ENCODE measurements at places on chromosomes 16 and 17.

DNA sequence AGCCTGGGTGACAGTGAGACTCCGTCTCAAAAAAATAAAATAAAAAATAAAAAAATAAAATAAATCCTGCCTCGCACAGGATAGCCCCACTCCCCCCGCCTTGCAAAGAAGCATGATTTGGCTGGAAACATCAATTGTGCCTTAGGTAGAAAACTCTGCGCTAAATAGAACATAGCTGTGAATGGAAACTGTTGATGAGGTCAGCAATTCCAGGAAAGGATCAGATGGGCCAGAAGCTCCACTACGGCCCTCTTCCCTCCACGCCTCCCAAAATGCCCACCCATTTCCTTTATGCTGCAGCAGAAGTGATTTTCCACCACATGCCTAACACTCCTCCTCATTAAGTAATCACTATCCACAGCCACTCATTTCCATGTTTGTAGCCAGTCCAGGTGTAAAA is 473.4 kb downstream of the XYLT1 start:
- no peak for DNase-seq

- DNase-seq = no peak
Measured at GRCh38 chr16:30437511-30438046, 7.7 kb upstream of the DCTPP1 start.

DNA sequence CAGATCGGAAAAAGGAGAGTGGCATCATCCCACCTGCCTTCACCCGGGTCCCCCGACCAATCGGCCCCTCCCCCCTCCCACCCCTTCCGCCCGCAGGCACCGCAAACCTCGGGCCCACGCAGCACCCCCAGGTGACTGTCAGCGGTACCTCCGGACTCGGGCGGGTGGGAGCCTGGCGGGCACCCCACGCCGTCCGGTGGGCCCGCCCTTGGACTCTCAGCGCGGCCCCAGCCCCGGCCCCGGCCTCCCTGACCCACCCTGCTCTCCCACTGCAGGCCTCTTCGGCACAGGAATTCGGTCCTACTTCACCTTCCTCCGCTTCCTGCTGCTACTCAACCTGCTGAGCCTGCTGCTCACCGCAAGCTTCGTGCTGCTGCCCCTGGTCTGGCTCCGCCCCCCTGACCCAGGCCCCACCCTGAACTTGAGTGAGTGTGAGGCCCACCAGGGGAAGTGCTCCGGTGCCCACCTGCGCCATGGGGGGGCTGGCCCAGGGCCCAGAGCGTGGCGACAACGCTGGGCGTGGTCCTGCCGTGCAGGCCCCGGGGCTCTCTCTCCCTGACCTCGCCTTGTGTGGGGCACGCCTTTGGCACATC is 1.6 kb downstream of the TMC8 start:
- DNase-seq = peak; percentile 46

DNA sequence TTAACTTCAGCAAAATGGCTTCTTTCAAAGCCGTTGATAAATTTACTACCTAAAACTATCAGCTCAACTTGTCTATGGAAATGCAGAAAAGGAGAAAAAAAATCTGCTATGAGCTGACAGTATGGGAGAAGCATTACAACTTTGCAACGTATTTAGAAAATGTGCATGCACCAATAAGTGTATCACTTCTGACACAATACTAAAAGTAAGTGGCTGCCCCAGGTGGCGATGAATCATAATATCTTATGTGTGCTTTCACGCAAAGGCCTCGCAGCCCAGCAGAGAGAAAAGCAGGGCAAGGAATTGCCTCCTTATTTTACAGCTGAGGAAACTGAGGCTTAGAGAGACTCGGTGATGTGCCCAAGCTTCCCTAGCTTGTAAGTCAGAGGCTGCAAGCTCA is 101.8 kb downstream of the SALL1 start:
- no peak for DNase-seq

DNA sequence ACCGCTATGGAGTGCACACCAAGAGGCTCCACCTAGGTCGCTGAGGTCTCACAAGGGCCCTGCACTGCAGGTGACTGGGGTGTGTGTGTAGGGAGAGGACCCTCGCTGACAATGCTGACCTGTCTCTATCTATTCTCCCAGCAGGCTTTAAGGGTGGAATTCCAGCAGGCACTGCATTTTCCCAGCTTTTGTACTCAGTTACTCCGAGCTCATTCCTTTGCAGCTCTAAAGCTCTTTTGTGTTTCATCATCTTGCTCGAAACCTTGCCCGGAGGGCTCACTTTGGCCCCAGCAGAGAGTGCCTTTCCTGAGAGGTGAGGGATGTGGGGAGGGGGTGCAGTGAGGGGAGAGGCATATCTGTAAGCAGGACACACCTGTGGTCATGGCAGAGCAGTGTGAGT is 39.3 kb downstream of the SMPD3 start:
- no peak for DNase-seq

DNA sequence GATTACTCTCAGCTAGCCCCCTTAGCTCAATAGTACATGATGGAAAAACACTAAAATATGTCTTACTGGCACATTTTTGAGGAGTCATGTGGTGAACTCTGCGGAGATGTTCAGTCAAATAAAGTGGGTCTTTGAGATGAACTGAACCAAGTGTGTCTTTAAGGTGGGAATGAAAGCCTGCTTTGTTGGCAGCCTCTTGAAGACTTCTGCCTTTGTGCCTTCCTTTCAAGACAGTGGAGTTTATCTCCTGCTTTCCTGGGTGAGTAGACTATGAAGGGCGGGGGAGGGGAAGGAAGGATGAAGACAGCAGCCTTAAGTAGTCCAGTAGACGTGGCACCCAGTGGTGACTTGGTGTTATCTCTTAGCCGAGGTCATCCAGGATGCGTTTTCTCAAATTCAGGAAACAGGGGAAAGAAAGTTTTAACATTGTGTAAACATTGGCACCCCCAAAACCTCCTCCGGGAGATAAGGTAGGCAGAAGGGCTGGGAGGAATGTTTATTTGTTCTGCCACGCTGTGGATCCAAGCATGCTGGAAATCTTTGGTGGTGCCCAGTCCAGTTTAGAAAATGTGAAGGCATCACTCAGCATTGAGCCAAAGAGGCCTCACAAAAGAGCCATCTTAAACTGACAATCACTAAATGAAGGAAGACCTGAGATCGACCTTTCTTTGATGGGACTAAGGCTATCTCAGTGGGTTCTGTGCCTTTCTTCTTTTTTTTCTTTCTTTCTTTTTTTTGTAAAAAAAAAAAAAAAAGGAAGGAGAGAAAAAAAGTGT is 220.6 kb downstream of the FTO start:
- no peak for DNase-seq

DNA sequence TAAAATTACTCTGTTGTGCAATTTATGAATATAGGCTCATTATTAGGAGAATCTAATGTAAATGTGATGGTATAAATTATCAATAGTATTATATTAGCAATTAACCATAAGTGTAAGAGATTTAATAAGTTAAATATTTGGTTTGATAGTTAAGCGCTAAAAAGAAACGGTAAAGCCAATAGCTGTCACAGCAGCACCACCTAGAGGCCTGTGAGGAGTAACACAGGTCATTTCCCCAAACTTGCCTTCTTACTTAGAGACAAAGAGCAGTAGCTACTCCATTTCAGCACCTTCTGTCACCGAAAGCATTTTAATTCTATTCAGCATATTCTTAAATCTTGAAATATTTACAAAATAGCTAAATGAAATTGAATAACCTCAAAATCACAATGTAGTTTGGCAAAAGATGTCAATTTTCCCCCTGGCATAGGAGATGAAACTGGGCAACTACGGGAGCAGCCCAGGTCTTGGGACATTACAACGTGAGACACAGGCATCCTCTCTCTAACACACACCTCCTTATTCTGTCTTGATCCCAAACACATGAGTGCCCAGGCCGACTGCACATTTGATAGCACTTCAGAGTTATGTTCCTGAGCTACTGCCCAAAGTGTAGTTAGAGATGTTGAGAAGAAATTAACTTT is 14.3 kb upstream of the DYNLRB2 start:
- DNase-seq = peak; percentile 49

DNA sequence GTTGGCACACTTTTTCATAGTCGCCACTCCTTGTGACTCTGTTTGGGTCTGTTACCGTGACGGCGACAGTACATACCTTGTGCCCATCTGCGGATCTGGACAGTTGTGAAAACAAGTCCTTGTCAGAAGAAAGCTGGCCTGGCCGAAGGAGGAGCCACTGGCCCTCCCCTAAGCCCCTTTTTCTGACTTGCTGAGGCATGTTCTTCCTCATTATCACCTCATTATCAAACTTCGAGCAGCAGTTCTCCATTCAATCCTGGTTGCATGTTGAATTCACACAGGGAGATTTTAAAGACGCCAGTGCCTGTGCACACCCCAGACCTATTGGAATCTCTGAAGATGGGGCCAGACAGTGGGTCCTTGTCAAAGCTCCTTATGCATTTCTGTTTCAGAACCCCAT is 61.1 kb downstream of the CYLD start:
- DNase-seq = no peak

GRCh38 chr17:9261081-9262012 is 240.0 kb downstream of the NTN1 start:
- no peak for DNase-seq

DNA sequence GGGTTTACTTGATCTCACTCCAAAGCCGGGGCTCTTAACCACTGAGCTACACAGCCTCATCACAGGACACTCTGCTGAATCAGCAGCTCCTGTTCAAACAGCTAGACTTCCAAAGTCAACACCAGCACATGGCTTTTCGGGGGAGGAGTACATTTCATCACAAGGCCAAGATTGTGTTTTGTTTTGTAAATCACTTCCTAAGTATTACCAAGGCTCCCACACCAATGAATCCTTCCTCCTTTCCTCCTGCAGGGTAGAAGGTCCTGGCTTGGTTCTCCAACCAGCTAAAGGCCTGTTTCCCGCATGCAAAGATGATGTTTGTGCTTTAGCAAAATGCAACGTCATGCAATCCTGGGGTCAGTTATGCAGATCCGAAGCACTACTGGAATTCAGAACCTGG is 152.5 kb downstream of the XYLT1 start:
- DNase-seq = no peak

DNA sequence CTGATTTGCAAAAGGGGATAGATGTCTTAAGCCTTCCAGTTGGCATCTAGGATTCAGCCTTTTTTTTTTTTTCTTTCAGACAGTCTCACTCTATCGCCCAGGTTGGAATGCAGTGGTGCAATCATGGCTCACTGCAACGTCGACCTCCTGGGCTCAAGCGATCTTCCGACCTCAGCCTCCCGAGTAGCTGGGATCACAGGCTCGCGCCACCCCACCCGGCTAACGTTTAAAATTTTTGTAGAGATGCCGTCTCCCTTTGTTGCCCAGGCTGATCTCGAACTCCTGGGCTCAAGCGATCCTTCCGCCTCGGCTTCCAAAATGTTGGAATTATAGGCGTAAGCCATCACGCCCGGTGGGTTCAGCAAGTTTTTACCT is 571 bp upstream of the CCP110 start:
- no peak for DNase-seq

GRCh38 chr16:47581114-47581513 is 120.0 kb downstream of the PHKB start:
- DNase-seq = no peak

GRCh38 chr16:14354561-14355351 is 275.3 kb downstream of the PARN start:
- peak; percentile 27 for DNase-seq

DNA sequence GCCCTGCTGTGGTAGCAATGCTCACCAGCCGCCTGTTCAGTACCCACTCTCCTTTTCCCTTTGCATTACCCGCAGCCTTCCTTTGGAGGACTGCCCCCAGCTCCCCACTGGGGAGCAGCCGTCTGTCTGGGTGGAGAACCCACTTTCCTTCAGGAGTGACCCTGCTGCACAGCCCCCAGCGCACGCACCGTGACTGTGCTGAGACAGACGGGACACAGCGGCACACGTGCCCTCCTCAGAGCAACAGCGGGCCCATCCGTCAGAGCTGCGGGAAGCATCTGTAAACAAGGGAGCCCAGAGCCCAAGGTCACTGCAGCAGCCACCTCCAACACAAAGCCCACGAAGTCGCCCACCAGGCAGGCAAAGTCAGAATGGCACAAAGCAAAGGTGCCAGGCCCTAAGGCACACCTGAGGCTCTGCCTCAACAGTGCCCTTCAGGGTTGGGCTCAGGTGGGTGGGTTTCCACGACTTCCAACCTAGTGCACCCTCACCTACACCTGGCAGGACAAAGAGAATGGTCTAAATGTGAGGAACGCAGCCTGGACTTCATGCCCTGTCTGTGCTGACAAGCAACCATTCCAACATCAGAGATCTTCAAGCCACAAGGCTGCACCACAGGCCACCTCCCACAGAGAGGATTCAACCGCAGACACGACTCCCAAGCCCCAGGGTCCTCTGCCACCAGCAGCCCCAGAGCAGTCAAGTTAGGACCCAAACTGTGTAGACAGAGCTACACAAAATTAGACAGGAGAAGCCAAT is 9.9 kb downstream of the AXIN1 start:
- DNase-seq = no peak

GRCh38 chr16:66382966-66383299 is 16.4 kb downstream of the CDH5 start:
- DNase-seq = no peak

DNA sequence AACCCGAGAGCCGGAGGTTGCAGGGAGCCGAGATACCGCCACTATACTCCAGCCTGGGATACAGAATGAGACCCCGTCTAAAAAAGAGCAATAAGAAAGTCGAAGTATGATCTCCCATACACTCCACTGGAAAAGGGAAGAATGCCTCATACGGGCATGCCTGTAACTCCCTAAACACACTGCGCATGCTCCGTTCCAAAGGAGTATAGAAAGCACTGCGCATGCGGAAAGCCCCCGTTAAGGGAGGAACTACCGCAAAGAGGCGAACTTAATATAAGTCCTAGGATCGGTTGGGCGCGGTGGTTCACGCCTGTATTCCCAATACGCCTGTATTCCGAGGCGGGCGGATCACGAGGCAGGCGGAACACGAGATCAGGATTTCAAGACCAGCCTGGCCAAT is 313.1 kb upstream of the ERCC4 start:
- DNase-seq = no peak

DNA sequence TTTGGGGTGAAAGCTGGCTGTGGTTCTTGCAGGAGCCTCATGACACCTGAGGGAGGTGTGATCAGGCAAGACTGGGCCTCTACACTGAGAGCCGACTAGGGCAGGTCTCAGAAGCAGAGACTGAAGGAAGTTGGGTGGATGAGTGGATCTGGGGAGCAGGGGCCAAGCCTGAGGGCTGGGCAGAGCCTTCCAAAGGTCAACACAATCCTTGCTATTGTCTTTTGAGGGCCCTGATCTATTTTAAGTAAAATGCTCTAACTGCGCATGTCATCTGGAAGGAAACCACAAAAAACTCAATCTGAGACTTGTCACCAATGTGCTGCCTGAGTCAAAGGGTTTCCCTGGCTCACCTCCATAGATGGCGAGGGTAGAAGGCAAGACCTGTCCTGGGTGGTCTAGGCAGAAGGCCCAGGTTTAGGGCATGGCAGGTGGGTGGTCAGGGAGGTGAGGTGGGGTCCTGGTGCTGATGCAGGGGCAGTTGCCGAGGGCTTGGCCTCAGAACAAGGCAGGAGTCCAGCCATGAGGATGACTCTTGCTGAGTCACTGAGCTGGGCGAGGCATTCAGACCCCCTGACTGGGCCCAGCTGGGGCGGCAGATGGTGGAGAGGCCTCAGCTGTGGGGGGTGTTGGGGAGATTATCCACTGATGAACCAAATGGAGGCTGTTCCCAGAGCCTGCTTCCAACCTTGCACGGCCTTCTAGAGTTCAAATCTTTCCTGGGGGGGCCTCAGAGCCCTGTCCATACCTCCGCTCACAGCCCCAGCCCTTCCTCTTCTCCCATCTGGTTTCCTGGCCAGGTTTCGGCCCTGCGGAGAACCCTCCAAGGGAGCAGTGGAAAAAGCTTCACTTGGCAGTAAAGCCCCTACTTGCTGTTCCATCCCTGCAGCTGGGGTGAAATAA is 5.1 kb downstream of the MVP start:
- DNase-seq = peak; percentile 52
